ENCODE measurements at places on chromosomes 7 and 10.

- no peak for DNase-seq
These were observed 98.9 kb downstream of the DYNC1I1 start for GRCh38 chr7:95871075-95871848.

- DNase-seq: no peak
These were observed 1035.3 kb downstream of the NRG3 start for GRCh38 chr10:82910301-82910700.

GRCh38 chr7:119578116-119578515 is 694.9 kb upstream of the KCND2 start:
- DNase-seq: no peak

- DNase-seq: no peak
These were observed 222.8 kb upstream of the NRP1 start for GRCh38 chr10:33557313-33557712.

Data from activated gamma-delta T cell (primary cell).